Hematopoietic multipotent progenitor cell treated with erythropoietin and hydrocortisone succinate and interleukin-3 and kit ligand, for 8 days (in vitro differentiated cells): ENCODE measurements at places on chromosomes 4 and X.

DNA sequence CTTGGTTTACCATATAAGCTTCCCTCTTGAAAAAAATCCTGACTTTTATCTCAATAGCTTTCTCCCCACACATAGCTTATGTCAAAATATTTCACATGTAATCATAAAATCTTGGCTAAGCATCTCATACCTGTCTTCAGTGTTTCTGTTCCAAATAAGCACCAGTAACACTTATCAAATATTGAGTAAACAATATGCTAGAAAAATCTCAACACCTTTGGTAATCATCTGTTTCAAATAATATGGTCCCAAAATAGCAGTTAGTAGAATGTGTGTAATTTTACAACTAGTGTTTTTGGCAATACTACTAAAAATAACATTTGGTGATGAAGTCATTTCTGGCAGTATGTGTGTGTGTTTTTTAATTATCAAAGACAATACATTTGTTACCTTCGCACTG, 2138.2 kb downstream of the PCDH7 start:
- DNase-seq, result no peak

GRCh38 chrX:53268173-53268572, 13.2 kb downstream of the IQSEC2 start:
- no peak for DNase-seq

GRCh38 chrX:48508400-48509244, at the start of gene PORCN:
Gene PORCN, plus strand, starts transcription at chrX:48508992. Its CDS starts 829 bp downstream, at chrX:48509821.
- peak; percentile 70 for DNase-seq

DNA sequence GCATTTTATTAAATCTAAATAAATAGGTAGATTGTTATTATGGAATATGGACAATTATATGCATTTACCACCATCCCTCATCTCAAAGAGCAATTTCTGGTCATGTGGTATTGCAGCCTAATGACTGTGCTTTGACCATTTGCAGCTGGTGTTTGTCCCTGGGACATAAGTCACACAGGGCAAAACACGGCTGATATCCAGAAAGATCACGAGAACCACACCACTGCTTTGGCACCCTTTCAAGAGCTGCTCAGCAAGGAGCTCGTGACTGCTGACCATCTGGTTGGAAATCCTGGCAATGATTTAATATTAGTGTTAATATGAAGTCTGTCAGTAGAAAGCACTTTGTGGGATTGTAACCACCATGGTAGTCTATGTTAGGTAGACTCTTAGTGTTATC, 545.0 kb downstream of the GBA3 start:
- DNase-seq, result no peak

DNA sequence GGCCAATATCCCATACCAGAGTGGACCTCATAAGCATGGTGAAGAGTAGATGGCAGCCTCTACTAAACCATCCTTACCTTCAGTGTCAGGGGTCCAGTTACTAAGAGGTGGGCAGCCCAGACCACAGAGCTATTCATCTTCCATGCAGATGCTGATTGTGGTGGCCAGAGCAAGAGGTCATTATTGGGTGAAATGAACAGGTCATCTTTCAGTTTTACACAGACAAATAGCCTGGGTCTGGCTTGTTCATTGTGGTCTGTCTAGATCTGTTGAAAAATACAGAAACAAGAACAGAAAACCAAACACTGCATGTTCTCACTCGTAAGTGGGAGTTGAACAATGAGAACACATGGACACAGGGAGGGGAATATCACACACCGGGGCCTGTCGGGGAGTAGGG, 71.3 kb downstream of the PAK3 start:
- DNase-seq, result no peak

DNA sequence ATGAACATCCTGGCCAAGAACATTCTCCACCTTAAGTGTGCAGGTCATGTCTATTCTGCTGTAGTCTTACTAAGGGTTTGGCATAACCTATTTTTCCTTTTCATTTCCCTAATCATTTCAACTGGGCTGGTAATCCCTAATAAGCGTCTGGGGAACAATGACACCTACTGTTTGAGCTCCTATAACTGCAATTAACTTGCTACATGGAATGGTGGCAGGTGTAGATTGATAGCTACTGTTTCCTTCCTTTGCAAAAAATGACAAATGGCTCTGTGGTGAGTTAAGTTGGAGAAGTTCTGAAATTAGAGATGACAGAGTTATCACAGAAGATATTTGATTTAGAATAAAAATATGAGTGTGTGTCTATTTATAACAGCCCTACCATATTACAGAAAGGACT, 104.5 kb upstream of the NAP1L5 start:
- no peak for DNase-seq

DNA sequence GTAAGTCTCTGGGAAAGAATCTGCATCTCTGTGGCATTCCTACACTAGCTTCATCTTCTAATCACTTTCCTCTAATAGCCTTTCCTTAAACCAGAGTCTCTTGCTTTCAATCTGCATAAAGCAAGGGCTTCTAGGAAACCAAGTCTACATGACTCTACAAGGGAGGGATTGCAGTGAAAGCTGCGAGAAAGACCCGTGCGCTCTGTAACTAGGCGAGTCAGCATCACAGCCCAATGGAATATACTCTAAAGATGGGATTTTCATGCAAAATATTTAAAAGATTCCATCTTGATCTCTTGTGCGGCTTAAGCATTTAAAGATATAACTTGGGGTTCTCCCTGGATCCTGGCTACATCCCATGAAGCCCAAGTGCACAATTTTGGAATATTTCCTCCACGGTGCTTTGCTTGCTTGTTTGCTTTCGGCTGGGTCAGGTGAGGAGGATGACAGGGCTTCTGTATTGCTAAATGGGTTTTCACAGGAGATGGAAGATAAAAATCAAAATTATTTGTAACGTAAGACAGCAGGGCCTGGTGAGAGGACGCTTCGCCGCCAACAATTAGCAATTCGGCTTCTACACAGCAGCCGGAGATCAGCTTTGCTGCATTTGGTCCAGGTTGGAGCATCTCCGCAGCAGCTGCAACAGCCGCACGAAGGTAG, 687 bp upstream of the GRIA2 start:
- DNase-seq, result no peak

GRCh38 chr4:138039010-138039409, 203.1 kb downstream of the SLC7A11 start:
- DNase-seq, result no peak

GRCh38 chrX:40945361-40945713, 139.9 kb upstream of the USP9X start:
- peak; percentile 42 for DNase-seq

- no peak for DNase-seq
These were observed 242.1 kb upstream of the HHIP start for GRCh38 chr4:144403893-144404292.

DNA sequence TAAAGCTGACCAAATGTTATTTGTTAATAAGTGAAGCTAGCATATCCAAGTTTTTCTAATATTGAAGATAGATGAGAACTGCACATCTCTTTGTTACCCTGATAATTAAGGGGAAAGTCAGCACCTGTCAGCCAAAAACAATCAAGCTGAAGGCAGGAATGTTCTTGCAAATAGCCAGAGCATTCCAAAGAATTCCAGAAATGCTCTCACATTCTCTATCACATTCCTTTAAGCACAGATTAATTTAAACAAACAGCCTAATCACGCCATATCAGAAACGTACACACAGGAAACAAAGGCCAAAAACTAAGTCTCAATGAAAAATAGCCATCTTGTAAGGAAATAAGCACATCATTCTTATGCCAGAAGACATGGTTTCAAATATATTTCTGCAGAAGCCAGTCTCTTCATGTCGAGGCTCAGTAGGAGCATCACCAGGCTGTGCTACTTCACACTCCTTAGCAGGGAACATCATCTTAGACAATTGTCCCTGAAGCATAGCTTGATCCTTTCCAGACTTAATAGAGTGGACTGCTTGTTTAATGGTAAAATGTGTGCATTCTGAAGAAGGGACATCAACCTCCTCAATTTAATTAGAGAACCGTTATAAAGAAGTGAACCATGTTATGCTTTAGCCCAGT, 252.9 kb upstream of the TTC29 start:
- DNase-seq, result no peak

DNA sequence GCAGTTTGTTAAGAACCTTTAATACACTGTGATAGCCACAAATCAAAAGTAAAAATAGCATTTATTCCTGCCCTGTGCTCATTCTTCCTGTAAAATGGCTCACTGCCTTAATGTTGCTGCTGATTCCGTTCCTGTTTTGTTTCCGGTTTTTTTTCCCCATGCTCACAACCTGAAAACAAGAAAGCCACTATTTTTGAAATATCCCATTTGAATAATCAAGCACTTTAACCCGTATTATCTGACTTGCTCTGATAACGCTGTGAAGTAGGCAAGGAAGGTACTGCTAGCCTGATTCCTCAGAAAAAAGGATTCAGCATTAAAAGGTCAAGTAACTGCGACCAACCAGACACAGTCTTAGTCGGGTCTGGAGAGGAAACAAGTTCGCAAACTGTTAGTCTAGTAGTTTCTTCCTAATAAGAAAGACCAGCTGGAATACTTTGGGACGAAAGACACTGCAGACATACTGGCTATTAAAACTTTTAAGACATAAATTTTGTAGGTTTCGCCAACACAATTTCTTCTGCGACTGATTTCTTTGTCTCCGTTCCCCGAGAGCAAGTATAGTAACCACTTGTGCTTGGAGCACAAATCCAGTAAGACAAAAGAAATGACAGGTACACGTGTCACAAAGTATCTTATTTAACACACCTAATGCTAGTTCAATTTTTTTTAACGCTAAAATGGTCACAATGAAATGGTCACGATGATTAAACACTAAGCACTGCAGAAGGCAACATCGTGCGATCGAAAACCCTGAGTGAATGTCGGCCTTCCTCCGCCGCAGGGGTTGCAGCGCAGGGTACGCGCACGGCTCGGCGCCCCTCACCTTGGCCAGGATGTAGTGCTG, 802 bp downstream of the COX18 start:
- DNase-seq, result peak; percentile 75

- DNase-seq, result no peak
These were observed 100.5 kb downstream of the GPR143 start for GRCh38 chrX:9665113-9665512.

GRCh38 chr4:84626673-84627072, 43.7 kb downstream of the CDS1 start:
- no peak for DNase-seq

DNA sequence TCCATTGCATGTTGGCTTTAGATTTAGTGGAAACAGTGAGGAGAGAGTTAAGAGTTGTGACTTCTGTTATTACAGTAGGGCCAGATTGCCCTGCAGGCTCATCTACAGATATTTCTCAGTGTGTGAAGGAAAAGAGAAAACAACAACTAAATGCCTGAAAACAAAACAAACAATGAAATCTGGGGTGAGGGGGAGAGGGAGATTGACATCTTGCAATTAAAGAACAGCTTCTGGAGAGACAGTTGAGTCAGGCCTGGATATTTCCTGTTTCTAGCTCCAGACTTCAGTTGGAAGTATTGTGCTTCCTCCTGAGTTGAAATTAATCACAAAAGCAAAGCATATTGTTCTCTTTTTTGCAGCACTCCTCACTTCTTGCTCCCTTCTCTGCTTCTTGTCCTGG, 108.3 kb upstream of the SCML1 start:
- no peak for DNase-seq

GRCh38 chrX:345020-345925, 26.7 kb upstream of the GTPBP6 start:
- no peak for DNase-seq

- peak; percentile 82 for DNase-seq
These were observed 70.8 kb upstream of the PGRMC2 start for GRCh38 chr4:128358231-128358912.

DNA sequence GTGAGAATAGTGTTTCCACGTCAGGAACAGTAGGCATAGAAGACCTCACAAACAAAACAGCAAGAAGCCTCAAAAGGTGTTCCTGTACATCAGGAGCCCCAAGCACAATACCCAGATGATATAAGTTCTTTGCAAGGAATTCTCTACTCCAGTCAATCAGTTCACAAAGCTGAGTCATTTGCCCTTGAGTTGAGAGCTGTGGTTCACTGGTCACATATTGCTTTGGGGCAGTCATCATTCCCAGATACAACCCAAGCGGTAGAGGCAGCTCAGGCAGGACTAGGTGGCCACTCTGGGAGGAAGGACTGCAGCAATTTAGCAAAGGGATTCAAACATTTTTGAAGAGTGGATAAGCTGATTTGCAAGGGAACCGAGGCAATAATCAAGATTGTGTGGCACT, 551.5 kb upstream of the ZFP42 start:
- DNase-seq, result no peak

- DNase-seq, result no peak
These were observed 46.7 kb upstream of the NDP start for GRCh38 chrX:44019911-44020310.

GRCh38 chr4:5956285-5957021, 61.8 kb downstream of the C4orf50 start:
- DNase-seq, result no peak

GRCh38 chrX:47483306-47484268, 565 bp upstream of the ZNF41 start:
- DNase-seq, result peak; percentile 50

DNA sequence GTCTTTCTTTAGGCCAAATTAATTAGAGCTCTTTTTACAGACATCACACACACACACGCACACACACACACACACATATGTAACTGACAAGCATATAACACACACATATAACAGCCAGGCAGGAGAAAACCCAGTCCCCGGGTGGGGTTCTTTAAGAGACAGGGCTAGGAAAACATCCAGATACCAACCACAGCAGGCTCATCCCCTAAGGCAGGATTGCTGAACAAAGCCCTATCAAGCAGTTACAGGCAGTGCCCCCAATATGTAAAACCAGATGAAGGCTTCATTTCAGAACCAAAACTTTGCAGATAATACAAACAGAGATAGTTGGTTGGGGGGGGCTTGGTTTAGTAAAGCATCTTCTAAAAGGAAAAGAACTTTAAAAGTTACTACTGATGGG, 18.0 kb upstream of the FAM47E start:
- peak; percentile 98 for DNase-seq

DNA sequence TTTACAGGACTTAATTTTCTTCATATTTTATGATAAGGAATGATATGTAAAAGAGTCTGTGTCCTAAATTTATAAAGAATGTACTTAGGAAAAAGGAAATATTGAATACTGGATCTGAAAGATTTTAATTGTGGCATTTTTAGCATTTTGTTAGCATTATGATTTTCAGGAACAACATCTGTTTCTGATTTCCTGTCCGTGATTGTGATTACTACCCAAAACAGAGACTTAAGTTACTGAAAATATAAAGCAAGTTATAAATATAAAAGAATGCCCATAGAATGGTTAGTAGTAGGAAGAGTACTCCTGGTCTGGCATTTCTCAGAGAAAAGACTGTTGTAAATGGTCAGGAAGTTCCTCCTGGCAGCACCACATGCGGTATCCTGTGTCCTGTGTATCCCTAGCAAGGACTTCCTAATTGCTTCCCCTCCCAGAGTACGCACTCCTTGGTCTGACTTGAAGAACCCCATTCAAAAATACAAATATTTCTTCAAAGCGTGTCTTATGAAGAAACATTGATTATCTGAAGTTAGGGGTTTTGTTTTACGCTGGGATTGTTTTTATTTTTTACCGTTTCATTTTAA, 88.9 kb downstream of the RS1 start:
- no peak for DNase-seq

DNA sequence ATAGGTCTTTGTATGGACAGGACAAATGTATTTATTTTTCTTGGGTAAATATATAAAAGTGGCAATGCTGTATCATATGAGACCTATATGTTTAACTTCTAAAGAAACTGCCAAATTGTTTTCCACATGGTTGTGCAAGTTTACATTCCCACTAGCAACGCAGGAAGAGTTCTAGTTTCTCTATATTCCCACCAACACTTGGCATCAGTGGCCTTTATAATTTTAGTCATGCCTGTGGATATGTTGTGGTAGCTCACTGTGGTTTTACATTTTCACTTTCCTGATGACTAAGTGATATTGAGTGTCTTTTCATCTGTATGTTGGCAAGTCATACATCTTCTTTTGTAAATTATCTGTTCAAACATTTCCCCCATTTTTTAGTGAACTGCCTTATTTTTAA, 126.0 kb downstream of the EMCN start:
- DNase-seq, result no peak

GRCh38 chrX:37594755-37595382, 23.4 kb downstream of the LANCL3 start:
- DNase-seq, result no peak
